Lung (tissue), 17 donors: ENCODE measurements at places on chromosomes 12 and 14. TPM values are rescaled to one million over a fixed set of nuclear protein-coding genes. Genes with fewer than 3 reads are reported as not detected.

DNA sequence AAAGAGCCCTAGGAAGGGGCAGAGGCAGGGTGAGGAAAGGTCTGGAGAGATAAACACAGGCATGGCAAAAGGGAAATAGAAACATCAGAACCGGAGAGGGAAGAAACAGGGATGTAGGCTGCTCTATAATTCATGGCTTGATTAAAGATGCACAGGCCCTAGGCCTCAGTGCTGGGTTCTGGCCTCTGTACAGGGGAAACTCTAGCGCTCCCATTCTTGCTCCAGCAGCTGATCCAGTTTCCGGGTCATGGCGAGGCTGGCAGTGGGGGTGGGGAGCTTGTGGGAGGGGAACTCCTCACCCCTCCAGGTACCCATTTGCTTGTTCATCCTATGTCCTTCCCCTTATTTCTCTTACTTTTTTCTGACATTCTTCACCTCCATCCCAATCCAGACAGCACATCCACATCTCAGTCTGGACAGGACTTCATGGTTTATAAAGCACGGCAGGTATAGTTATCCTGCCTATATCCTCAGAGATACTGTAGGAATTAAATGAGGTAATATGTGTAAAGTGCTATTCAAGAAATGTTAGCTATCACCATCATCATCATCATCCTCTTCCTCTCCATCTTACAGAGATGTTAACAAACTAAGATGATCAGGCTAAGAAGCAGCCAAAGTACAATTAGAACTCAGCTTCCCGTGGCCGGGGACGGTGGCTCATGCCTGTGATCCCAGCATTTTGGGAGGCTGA, 8.0 kb upstream of the GPR84 start:
- DNase-seq = no peak

- DNase-seq = no peak
Observed at GRCh38 chr14:68766299-68767247, 26.3 kb downstream of the ZFP36L1 start.

GRCh38 chr12:86772696-86773095, 516.5 kb upstream of the MGAT4C start:
- no peak for DNase-seq

- DNase-seq = no peak
Observed at GRCh38 chr12:9928607-9929006, 3.6 kb downstream of the CLEC2A start.

DNA sequence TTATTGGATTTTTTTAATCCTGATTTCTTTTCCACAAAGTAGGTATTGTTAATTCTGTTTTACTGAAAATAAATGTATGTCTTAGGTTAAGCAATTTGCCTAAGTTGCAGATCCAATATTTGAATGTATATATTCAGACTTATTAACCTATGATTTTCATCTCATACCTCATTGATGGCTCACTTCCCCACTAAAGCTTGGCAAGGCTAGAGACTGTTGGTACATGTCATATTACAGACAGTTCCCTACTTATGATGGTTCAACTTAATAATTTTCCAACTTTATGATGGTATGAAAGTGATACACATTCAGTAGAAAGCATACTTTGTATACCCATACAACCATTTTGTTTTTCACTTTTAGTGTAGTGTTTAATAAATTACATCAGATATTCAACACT, 33.2 kb upstream of the KCNH3 start:
- no peak for DNase-seq

- peak; percentile 35 for DNase-seq
Observed at GRCh38 chr12:89856431-89856830, 147.8 kb upstream of the ATP2B1 start.

DNA sequence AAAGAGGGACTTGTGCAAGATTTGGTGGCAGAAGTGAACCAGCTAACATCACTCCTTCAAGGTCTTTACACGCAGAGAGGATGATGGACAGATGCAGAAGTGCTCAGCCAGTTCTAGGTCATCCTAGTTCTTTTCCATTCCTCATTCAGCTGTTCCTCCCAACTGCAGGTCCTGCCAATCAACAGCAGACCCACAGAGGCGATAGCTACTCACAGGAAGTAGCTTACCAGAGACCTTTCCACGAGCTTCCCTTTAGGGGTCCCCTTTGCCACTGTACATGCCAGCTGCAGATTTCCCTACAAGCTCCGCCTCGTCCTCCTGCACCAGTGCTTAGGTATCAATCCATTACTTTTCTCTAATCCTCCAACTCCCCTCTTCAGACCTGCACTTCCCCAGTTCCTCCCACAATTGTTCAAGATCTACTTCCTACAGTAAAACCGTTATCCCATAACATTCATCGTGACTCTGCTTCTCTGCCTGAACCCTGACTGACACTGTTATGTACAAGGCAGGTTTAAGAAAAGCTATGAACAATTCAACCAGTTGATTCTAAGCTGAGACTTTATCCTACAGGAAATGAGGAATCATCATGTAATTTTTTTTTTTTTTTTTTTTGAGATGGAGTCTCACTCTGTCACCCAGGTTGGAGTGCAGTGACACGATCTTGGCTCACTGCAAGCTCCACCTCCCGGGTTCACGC, 22.5 kb downstream of the RECQL start:
- no peak for DNase-seq

GRCh38 chr12:87406926-87407325, 622.3 kb downstream of the C12orf50 start:
- no peak for DNase-seq

GRCh38 chr12:124902916-124903315, 11.5 kb downstream of the UBC start:
- DNase-seq = no peak

- DNase-seq = no peak
Observed at GRCh38 chr12:38669530-38669929, 235.9 kb downstream of the CPNE8 start.

DNA sequence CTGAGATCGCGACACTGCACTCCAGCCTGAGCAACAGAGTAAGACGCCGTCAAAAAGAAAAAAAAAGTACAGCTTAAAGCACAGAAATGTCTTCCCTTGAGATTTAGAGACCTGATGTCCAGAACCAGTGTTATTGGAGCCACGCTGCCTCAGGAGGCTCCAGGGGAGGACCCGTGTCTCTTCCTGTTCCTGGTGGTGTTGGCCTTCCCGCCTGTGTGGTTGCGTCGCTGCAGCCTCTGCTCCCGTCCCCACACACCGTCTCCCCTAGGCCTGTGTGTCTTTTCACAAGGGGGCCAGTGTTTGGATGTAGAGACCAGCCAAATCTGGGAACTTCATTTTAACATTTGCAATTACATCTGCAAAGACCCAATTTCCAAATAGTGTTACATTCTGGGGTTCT, 8.6 kb upstream of the FBRSL1 start:
- no peak for DNase-seq

GRCh38 chr12:48901278-48901677, 24.0 kb downstream of the FKBP11 start:
- DNase-seq = no peak

- no peak for DNase-seq
Observed at GRCh38 chr12:622416-622815, 40.8 kb downstream of the NINJ2 start.

GRCh38 chr14:28141662-28142061, 624.9 kb upstream of the FOXG1 start:
- no peak for DNase-seq

The SLC6A15 gene
- not detected for total RNA-seq

The KRT3 gene
- total RNA-seq = not detected

The DPY19L2 gene
- 14.8 TPM for total RNA-seq

The MYF5 gene
- not detected for total RNA-seq

The MIPOL1 gene
- total RNA-seq = 11.5 TPM

The KRT2 gene
- total RNA-seq = not detected

The BLTP3B gene
- 26.6 TPM for total RNA-seq

The KRT81 gene
- total RNA-seq = 0.61 TPM
